ENCODE measurements at places on chromosomes 7 and 10.

DNA sequence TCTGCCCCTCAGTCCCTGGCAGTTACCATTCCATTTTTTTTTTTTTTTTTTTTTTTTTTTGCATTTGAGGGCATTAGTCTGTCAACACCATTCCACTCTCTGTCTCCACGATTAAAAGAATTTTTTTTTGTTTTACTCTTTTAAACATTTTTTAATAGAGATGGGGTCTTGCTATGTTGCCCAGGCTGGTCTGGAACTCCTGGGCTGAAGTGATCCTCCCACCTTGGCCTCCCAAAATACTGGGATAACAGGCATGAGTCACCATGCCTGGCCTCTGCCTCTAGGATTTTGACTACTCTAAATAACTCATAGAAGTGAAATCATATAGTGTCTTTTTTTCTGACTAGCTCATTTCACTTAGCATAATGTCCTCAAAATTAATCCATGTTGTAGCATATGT lies 16.5 kb upstream of the CLDN3 start:
- DNase-seq: no peak

- DNase-seq: no peak
These were observed 75.6 kb downstream of the ENTPD1 start for GRCh38 chr10:95831515-95831914.

- no peak for DNase-seq
These were observed 99.0 kb downstream of the AGMO start for GRCh38 chr7:15462721-15463389.

GRCh38 chr10:5630112-5630436 lies 36.3 kb downstream of the ASB13 start:
- DNase-seq: no peak

- DNase-seq: no peak
These were observed 54.1 kb upstream of the HECTD2 start for GRCh38 chr10:91355998-91356397.
